Muscle of leg (tissue), 16 donors: ENCODE measurements at places on chromosomes 4 and X. TPM values are rescaled to one million over a fixed set of nuclear protein-coding genes. Genes with fewer than 3 reads are reported as not detected.
A peak's percentile ranks its signal among the peaks of the same experiment; 100 is the strongest.

DNA sequence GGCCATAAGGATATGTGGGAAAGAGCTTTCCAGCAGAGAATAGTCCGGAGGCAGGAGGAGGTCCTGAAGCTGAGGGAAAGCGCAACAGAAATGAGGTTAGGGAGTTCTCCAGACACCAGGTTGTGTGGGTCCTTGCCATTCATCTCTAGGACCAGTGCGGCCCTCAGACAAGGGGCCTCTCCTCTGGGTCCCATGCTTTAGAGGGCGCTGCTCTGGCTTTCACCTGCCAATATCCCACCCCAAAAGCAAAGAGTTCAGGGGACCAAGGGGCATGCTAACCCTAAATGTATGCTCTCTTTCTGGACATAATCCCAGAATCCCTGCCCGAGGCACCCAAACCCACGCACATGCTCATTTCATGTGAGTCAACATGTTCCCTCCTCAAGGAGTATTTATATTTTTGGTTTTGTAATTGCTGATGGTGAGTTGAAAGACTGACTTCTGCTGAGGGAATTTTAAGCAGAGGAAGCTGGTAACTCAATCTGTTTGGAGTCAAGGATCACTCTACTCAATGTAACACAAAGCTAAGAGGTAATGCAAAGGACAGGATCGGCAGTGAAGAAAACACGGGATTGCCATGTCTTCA lies 14.8 kb downstream of the RPL34 start:
- DNase-seq, result no peak

DNA sequence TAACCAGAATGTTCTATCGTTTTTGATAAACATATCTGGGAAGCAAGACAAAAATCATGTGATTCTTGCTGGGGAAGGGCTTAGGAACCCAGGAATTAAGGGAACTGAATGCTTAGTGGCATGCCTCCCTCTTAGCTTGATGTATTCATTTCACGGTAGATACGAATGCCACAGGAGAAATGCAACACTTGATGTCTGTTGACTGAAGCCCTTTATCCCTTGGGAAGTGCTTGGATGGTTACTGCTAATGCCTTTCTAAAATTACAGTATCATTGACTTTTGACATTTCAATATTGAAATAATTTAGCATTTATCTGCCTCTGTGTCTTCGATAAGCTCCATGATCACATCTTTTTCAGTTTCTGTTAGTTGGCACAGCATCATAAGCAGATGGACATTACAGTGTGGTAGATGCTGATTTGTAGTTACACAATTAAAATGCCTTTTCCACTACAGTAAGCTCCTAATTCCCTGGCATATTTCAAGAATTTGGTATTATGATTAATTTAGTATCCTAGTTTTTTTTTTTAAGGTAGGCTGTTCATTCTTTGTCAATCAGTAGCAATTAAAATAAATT lies 226.7 kb downstream of the ARHGAP10 start:
- peak; percentile 30 for DNase-seq

DNA sequence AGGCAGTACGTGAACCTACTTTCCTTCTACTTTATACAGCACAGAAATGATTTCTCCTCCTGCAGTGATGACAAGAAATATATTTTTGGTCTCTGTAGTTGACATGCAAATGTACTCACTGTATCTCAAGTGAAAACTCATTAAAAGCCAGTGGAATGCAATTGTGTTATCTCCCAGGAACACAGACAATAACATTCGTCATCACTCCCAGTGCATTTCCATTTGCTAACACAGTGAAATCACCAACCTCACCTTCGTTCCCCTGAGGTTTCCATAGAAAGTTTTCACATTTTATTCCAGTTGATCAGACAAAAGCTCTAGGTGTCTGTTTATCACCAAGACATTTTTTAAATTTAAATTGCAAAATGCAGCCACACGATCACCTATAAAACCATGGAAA lies 2.5 kb upstream of the SPANXD start:
- no peak for DNase-seq

Gene ENAM
- 2.4 TPM for total RNA-seq

Gene DDX60
- 7.9 TPM for total RNA-seq

Gene GAGE12H
- not detected for total RNA-seq

GRCh38 chr4:80532674-80533333 lies 197.3 kb downstream of the CFAP299 start:
- no peak for DNase-seq

GRCh38 chr4:24321131-24321530 lies 263.2 kb downstream of the DHX15 start:
- DNase-seq, result no peak

- peak; percentile 31 for DNase-seq
Observed at GRCh38 chr4:67700116-67700737, 728 bp downstream of the UBA6 start.

GRCh38 chr4:123349421-123350190 lies 47.0 kb upstream of the SPRY1 start:
- no peak for DNase-seq

DNA sequence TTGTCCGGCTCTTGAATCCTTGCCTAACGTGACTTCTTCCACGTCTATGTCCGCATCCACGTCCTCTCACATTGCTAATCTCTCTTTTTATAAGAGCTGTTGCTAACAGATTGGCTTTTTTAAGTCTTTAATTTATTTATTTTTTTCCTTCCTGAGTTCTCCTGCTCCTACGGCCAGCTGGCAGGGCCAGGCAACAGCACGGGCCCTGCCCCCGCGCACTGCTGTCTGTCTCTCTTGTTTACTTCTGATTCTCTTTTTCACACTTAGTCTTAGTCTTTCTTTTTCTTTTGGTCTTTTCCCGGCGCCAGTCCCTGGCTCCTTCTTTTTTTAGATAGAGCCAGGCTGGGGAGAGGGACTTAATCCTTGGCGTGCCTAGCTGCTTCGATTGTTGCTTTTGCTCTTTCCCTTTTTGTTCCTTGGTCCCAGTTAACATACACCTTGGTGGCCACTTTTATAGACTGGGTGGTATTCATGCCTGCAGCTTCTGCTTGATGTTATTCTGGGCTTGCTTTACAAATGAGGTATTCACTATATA lies 53.2 kb upstream of the RBMX start:
- no peak for DNase-seq

Gene ZNF630
- 2.3 TPM for total RNA-seq

DNA sequence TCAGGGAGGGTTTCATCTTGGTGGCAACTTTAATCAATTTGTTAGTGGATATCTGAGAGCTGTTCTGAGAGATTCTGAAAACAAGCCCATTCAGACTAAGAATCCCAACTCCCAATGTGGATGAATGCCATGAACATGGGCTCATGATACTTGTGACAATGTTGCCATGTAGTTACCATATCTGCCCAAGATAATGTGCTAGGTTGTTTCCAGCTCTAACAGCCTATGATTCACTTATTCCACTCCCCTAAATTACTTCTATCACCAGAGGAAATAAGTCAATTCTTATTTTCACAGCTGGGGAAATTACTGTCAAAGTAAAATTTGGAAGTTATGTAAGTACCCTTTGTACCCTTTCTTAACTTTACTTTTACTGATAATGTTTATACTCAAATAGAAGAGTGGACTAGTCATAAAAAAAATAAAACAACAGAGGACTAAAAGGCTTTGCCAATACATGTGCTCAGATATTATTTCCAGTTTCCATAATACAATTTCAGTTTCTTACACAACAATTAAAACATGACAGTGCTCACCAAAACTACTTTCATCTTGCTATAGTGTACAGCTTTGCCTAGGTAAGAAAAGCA lies 1101.7 kb upstream of the INTU start:
- no peak for DNase-seq

- DNase-seq, result peak; percentile 61
Observed at GRCh38 chr4:111362941-111363361, 740.1 kb upstream of the PITX2 start.

- DNase-seq, result peak; percentile 21
Observed at GRCh38 chr4:180636696-180637404, 1606.4 kb upstream of the TENM3 start.

GRCh38 chr4:56690393-56690792 lies 9.3 kb upstream of the HOPX start:
- no peak for DNase-seq

Gene RHOXF2B
- not detected for total RNA-seq

Gene CXorf51B
- total RNA-seq, result not detected

Gene SPANXC
- total RNA-seq, result not detected

DNA sequence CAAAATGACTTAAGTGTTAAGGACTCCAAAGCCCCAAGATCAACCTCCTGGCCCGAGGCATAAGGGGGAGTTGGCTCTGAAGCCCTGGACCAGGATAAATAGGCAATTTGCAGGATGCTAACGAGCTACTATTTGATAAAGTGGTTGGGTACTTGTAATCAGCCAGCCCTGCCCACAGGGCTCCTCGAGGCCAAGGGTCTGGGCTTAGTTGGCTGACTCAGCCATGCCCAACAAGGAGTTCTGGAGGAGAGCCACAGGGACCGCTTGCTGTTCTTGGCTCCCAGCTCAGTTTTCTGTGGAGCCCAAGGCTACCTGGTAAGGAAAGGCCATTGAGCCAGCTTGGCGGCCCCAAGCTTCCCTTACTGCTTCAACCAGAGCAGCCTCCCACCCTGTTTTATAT lies 7.8 kb downstream of the HMGB3 start:
- no peak for DNase-seq

- no peak for DNase-seq
Observed at GRCh38 chr4:169975838-169976796, 50.1 kb downstream of the MFAP3L start.

DNA sequence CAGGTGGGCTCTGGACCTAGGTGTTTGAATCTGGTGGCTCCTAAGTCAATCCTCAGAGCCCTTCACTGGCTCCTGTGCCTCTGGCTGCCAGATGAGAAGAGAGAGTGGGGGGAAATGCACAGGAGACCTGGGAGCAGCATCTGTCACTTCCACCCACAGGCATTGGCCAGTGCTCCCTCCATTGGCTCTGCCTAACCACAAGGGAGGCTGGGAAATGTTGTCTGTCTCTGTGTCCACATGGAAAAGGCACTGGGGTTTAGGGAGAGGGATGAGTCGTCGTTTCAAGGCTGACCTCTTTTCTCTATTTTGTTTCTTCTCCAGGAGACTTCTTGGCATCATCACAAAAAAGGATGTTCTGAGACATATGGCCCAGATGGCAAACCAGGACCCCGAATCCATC lies 76.4 kb downstream of the CLCN4 start:
- DNase-seq, result no peak

DNA sequence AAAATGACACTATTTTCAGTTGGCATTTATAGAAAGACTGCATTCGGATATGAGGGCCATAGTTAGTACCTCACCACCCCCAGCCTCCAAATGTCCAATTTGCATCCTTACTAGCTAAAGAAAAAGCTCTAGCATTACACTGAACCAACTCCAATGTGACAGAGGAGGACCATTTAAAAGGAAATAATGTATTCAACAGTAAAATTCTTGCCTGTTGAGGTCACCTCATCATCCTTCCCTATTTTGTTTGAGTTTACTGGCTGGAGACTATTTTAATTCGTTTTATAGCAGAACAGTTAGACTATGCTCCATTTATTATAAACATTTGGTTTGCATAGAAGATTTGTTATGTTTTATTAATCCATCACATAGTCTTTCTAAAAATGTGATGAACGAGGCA lies 88.2 kb upstream of the PPARGC1A start:
- peak; percentile 57 for DNase-seq

- peak; percentile 54 for DNase-seq
Observed at GRCh38 chrX:103585411-103586313, at the start of gene TCEAL4. Gene TCEAL4 (plus strand): TSS chrX:103585515. CDS start chrX:103586676, 1,161 bp downstream.

DNA sequence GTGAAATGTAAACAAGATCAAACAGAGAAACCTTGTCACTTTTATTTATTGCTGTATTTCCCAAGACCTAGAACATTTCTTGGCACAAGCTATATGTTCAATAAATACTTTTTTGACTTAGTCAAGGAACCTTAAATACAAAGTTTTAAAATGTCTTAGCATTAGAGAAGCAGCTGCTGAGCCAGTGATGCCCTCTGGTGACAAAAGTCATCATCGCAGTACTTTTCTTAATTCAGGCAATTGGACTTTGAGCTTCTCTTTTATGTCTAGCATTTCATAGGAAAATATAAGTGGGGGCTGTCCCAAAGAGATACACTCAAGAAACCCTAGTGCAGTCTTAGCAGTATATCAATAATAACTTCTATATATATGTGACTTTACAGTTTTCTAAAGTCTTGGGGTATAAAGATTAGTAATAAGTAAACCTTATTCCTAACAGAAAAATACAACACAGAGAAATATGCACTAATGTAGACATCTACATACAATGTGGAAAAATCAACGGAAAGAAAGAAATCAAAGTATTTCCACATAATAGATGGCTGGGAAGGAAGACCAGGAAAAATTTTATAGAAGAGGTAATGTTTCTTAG lies 118.4 kb downstream of the DTHD1 start:
- DNase-seq, result peak; percentile 21

GRCh38 chr4:120672558-120673147 lies 249.9 kb downstream of the PRDM5 start:
- DNase-seq, result no peak

Gene NSUN7
- total RNA-seq, result 0.84 TPM

Gene MTMR8
- 2.0 TPM for total RNA-seq

GRCh38 chr4:26075583-26075982 lies 161.6 kb downstream of the SMIM20 start:
- DNase-seq, result no peak

DNA sequence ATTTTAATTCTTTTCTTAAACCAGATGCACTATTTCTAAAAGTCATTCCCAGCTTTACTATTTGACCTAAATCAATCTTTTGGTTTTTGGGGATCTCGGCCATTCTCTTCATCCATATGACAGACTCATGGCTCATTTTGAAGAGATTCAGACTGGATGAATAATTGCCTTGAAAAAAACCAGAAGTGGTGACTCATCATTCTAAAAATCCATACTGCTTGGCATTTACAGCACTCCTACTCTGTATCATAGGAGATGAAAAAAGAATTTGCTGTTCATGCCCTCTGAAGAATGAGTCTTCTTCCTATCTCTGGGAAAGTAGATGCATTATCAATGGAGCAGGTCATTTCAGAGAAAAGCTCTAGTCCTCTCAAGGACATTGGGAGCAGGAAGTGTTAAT lies 220.5 kb upstream of the RPS6KA3 start:
- no peak for DNase-seq

GRCh38 chr4:4721636-4722035 lies 137.8 kb upstream of the MSX1 start:
- DNase-seq, result no peak

DNA sequence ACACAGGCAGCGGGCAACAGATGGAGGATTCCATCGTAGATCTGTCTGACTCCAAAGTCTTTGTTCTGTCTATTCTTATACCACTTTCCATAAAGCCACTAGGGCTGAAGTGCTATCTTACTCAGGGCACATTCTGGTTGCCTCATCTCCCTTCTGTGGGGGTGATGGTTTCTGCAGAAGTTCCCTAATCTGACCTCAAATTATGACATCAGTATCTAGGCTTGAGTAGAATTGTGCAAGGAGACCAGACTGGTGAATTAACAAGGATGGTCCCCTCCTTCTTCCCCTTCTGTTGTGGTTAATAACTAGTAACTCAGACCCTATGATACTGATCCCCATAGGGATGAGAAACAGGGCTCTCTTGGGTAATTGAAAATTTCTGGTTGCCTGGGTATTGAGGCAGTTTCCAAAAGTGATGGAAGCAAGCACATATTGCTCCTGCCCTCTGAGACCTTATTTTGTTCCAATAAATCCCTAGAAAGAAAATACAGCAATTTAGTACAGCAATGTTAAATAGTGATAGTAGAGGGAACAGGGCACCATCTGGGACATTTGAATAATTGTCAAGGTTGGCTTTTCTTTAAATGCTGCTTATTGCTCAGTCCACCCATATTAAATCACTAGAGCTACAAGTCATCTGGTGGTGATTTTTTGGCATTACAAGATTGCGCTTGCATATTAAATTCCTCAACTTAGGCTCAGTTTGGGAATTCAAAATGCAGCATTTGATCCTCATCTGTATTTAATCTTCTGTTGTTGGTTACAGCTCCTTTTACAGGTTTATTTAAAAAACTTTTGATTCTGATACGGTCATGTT lies 57.3 kb upstream of the AP1S2 start:
- peak; percentile 45 for DNase-seq

Gene CCSER1
- total RNA-seq, result 0.75 TPM

Gene TMEM129
- 20.3 TPM for total RNA-seq
